Activated naive CD4-positive, alpha-beta T cell treated with anti-CD3 and anti-CD28 coated beads for 36 hours (primary cell): ENCODE measurements at places on chromosomes 4 and X.

- H3K36me3 ChIP-seq: peaks cover 29% of the 10 kb centered on the region
- no peaks in the 10 kb centered on the region for H3K4me1 ChIP-seq
- no peak for DNase-seq
- H3K4me3 ChIP-seq: no peak overlapping the region
Measured at GRCh38 chr4:106287353-106287969, 28.5 kb downstream of the TBCK start.

DNA sequence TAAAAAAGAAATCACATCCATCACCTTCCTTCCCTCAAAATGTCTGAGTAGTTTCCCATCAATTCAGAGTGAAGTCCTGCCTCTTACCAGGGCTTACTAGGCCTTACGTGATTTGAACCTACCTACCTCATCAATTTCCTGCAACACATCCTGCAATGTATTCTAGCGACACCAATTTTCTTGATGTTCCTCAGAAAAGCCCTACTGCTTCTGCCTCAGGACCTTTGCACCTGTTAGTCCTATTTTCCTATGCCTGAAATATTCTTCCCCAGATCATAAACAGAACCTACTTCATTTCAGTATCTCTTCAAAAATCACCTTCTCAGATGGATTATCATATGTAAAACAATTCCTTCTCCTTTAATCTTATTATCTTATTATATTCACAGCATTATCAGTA lies 52.8 kb downstream of the ZAR1 start:
- no peaks in the 10 kb centered on the region for H3K4me1 ChIP-seq
- DNase-seq: no peak
- H3K27ac ChIP-seq: no peak overlapping the region
- no peak overlapping the region for H3K4me3 ChIP-seq
- H3K27me3 ChIP-seq: no peaks in the 10 kb centered on the region
- H3K36me3 ChIP-seq: peaks cover 21% of the 10 kb centered on the region

DNA sequence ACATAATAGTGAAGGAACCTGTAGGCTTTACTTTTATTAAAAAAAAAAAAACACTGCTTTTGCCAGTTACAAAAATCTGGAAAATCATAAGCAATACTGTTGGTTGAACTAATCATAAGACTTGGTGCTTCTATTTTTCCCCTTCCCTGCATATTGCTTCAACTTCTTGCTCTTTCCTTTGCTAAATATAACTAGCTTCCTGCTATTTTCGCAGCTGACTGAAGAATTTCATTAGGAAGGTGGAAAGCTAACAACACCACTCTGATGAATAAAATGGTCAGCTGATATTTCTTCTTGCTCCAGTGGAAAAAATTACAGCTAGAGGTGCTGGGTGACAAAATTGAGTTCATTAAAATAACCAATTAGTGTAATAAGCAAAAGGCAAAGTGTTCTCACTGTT lies 39.3 kb downstream of the MEPE start:
- no peaks in the 10 kb centered on the region for H3K4me1 ChIP-seq
- peaks cover 22% of the 10 kb centered on the region for H3K27me3 ChIP-seq
- no peak overlapping the region for H3K27ac ChIP-seq
- DNase-seq: no peak

DNA sequence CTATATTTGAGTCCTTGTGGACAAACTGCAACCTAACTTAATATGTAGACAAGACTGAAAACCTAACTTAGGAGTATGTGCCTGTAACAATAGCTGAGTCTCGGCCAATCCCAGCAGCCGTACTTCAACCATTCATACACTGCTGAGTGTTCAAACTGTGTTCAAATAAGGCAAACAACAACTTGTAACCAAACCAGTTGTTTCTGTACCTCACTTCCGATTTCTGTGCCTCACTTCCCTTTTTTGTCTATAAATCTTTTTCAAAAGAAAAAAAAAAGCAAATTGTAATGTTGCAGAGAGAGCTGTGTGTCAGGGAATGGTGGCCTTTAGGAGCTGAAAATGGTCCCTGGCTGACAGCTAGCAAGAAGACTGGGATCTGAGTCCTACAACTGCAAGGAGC lies 46.0 kb downstream of the GEMIN8 start:
- H3K36me3 ChIP-seq: peaks cover 6% of the 10 kb centered on the region
- H3K4me1 ChIP-seq: peaks cover 3% of the 10 kb centered on the region
- H3K27ac ChIP-seq: no peak overlapping the region
- H3K4me3 ChIP-seq: no peak overlapping the region
- no peaks in the 10 kb centered on the region for H3K27me3 ChIP-seq
- no peak for DNase-seq

- DNase-seq: no peak
- H3K4me1 ChIP-seq: no peaks in the 10 kb centered on the region
Measured at GRCh38 chr4:10333942-10334341, 123.3 kb downstream of the ZNF518B start.

- peaks cover 11% of the 10 kb centered on the region for H3K36me3 ChIP-seq
- DNase-seq: no peak
- no peaks in the 10 kb centered on the region for H3K27me3 ChIP-seq
- H3K27ac ChIP-seq: no peak overlapping the region
Measured at GRCh38 chrX:129556806-129557315, 16.8 kb downstream of the OCRL start.

DNA sequence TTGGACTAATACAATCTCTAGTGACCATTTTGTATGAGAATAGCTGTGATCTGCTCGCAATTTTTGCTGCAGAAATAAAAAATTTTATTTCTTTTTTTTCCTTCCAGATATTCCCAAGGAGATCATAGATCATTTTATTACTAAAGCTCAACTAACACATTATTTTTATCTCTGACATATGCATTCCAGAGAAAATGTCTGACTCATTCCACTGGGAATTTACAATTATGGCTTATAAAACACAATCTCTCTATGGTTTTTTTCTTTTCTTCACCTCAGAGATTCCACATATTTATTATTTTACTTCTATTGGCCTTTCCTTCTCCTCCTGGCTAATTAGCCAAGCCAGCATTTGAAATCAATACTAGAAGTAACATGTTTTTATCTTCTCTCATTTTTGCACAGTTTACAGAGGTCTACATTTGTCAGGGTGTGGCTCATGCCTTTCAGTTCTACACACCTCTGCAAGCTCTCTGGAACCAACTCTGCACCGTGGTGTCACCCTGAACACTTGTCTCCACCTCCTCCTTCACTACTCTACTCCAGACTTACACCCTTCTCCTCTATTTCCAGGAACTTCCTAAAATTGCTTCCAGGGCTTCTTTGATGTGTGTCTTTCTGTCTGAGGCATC lies 59.8 kb upstream of the GPM6A start:
- no peak overlapping the region for H3K27ac ChIP-seq
- no peaks in the 10 kb centered on the region for H3K27me3 ChIP-seq
- no peaks in the 10 kb centered on the region for H3K36me3 ChIP-seq
- no peak for DNase-seq

- H3K27me3 ChIP-seq: no peaks in the 10 kb centered on the region
- DNase-seq: no peak
Measured at GRCh38 chr4:167897116-167897515, 195.2 kb upstream of the ANXA10 start.

DNA sequence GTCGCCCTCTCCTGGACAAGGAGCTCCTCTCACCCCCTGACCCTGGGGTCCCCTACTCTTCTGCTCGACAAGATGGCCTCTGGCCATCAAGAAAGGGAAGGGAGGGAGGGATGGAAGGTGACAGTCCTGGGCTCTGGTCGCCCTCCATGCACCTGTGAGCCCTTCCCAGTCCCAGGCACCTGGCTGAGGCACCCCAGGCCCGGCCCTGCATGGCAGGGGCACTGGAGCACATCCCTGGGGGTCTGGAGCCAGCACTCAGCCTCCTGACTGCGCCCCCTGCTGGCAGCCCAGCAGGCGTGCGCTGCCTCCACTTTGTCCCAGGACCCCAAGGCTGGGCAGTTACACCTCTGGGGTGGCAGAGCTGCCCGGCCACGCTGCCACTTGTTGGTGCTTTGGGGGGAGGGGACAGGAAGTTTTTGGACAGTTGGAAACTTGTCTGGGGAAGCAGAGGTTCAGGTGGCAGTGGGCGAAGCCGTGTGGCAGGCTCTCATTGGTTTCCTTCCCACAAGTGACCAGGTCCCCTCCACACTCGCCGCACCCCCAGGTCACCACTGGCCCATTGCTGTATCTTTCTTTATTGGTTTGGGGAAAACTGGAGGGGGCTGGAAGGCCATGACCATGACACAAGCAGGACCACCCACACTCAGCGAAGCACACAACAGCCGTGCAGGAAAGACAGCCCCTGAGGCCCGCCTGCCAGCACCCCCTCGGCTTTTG lies 4.3 kb downstream of the PNCK start:
- H3K27ac ChIP-seq: no peak overlapping the region
- H3K27me3 ChIP-seq: peaks cover 15% of the 10 kb centered on the region
- DNase-seq: no peak
- peaks cover 10% of the 10 kb centered on the region for H3K4me1 ChIP-seq

GRCh38 chr4:95358421-95358820 lies 190.4 kb downstream of the UNC5C start:
- H3K27ac ChIP-seq: no peak overlapping the region
- H3K27me3 ChIP-seq: no peaks in the 10 kb centered on the region
- H3K4me1 ChIP-seq: no peaks in the 10 kb centered on the region

- no peak overlapping the region for H3K4me3 ChIP-seq
- DNase-seq: peak; percentile 53
- no peaks in the 10 kb centered on the region for H3K27me3 ChIP-seq
- peak overlapping the region; percentile 88 for H3K27ac ChIP-seq
- peaks cover 18% of the 10 kb centered on the region for H3K36me3 ChIP-seq
Measured at GRCh38 chr4:2482693-2483092, 13.8 kb downstream of the RNF4 start.

GRCh38 chr4:42865572-42866189 lies 26.8 kb upstream of the GRXCR1 start:
- no peaks in the 10 kb centered on the region for H3K36me3 ChIP-seq
- peaks cover 18% of the 10 kb centered on the region for H3K27me3 ChIP-seq
- peak; percentile 71 for DNase-seq
- no peak overlapping the region for H3K27ac ChIP-seq
- no peaks in the 10 kb centered on the region for H3K4me1 ChIP-seq
- H3K4me3 ChIP-seq: no peak overlapping the region

GRCh38 chrX:48910926-48911411 lies 477 bp downstream of the SLC35A2 start:
- no peak for DNase-seq
- peaks cover 34% of the 10 kb centered on the region for H3K4me1 ChIP-seq
- peaks cover 48% of the 10 kb centered on the region for H3K36me3 ChIP-seq
